ENCODE measurements at places on chromosomes 16 and 17.
A peak's percentile ranks its signal among the peaks of the same experiment; 100 is the strongest.

DNA sequence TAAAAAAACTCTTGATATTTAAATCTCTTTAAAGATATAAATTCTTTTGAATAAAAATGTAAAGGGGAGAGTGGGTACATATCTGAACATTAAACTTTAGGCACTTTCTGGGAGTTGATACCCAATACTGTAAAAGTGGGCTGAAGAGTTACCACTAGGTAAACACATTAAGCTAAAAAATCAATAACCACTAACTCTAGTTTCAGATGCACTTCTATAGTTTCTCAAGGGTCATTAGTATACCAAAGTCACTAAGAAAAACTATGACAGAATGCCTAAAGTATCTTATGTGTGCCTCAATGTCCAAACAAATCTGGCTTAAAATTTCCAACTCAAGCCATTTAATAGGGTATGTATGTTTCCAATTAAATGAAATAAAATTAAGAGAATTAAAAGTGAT lies 13.1 kb upstream of the CFDP1 start:
- no peak for DNase-seq

- DNase-seq: peak; percentile 57
Observed at GRCh38 chr17:44086364-44087311, 16.1 kb downstream of the G6PC3 start.

- no peak for DNase-seq
Observed at GRCh38 chr16:15671530-15672117, 21.6 kb downstream of the NDE1 start.

DNA sequence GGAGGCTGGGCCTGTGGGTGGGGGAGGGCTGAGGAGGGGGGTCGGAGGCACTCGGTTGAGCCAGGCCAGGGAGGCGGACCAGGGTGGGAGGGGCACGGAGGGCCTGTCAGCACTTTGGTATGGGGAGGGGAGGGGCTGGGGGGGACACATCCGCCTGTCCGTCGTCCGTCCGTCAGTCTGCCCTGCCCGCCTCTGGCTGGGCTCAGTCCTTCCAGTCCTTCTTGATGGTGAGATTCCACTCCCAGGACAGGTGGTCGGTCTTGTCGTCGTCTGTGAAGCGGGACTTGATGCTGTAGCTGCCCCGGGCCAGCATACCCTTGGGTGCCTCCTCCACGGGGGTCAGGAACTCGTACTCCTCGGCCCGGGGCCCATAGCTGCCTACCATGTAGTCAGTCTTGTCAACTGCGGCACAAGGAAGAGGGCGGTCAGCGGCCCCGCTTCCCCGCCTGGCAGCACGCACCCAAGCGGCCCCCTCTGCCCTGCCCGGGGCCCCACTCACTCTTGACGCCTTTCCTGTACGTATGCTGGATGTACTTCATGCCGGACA lies 2.4 kb downstream of the ARHGDIA start:
- no peak for DNase-seq

DNA sequence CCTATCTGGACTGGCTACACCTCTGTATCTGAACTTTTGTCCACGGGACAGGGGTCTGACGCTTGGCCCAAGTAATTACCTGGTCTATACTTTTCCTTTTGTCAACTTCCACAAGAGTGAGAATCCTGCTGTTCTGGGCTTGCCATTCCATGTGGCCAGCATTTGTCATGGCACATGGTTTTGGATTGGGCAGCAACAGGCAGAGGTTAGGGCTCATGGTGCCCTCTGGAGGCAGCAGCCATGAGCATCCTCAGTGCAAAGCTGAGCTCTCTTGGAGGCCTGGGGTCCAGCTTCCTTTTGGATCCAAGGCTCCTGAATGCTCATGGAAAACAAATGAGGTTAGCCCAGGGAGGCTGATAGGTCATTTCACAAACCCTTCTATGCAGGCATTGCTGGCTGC lies 7.5 kb upstream of the EDC4 start:
- no peak for DNase-seq

DNA sequence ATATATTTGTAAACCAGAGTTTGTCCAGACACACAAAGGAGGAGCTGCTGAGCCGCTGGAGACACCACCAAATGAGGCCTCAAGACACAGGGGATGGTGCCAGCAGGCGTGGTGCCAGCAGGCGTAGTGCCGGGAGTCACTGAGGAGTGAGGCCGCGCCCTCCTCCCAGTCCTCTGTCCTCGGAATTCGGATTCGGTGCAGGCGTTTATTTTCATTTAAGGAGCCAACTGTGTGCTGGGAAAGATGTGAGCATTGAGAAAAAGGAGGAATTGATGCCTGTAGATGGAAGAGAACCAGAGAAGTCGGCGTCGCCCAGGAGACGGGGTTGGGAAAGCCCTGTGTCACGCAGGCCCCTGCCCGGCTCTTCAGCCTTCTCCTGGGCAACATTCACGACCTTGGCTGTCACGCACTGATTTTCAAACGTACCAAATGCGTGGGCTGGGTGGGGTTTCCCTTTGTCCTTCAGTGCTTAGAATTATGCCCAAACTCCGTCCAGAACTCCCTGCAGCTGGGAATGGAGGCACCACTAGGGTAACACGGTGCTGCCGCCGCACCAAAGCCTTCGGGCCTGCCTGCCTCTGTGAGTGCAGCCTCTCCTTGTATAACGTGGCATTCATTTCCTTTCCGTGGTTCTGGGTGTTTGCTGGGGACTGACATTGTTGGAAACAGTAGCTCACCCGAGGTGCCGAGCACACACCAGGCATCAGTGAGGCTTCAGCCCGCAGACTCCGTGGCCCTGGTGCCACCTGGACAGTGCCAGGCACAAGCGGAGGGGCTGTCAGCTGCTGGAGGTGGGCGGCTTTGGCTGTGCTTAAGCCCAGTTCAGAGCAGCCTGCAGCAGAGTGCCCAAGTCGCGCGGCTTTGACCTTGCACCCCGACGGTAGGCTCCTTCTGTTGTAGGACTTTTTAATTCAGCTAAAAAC lies 49.0 kb upstream of the CHMP6 start:
- DNase-seq: peak; percentile 58

GRCh38 chr17:80308692-80309517 lies 48.3 kb downstream of the RNF213 start:
- no peak for DNase-seq

DNA sequence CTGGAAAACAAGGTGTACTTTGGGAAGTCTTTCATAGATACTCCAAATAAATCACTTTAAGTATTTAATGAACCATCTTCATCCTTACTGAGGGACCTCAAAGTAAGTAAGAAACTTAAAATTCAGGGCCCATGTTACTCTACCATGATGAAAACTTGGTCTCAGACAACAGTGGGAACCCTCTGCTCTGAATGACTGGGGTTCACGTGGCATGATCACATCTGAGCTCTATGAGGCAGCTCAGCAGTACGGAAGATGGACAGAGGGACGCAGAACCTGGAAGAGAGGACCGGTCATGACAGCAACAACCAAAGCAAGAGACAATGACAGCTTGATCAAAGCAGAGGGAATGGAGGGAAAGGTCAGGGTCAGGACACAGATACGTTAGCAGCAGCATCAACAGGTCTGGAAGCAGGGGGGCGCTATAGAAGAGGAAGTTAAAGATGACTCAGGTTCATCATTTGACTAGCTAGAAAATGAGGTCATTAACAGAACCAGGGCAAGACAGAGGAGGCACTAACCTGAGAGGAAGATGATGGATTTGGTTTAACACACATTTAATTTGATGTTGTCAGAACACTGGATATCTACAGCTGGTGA lies 9.5 kb downstream of the XPO6 start:
- no peak for DNase-seq

DNA sequence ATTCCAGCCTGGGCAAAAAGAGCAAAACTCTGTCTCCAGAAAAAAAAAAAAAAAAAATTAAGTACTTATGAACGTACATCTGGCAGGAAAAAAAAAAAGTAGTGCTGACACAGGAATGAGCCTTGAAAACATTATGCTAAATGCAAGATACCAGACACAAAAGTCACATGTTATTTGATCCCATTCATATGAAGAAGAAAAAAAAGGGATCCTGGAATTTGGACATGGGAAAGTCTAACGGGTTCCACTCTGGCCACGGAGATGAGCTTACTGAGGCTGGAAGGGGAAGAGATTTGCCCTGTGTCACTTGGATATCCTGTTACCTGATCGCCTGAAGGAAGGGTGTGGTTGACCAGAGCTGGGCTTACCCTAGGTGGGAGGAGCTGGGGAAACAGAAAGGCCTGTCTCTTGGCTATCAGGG lies 251.9 kb downstream of the PARN start:
- DNase-seq: no peak

DNA sequence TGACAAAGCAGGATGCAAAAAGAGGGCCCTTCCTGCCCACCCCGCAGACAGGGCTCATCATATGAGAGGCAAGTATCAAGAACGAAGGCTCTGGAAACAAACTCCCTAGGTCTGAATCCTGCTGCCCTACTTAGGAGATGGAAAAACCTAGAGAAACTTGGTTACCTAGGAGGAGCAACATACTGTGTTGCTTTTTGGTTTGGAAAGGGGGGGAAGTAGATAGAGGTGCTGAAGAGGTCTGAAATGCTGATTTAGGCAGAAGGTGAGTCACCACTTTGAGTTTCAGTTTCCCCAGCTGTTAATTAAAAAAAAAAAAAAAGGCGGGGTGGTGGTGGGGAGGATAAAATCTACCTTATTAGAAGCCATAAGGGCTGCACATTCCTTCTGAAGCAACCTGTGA lies 1.5 kb downstream of the N4BP1 start:
- DNase-seq: no peak

- DNase-seq: no peak
Observed at GRCh38 chr17:61974115-61974514, 46.3 kb upstream of the INTS2 start.

DNA sequence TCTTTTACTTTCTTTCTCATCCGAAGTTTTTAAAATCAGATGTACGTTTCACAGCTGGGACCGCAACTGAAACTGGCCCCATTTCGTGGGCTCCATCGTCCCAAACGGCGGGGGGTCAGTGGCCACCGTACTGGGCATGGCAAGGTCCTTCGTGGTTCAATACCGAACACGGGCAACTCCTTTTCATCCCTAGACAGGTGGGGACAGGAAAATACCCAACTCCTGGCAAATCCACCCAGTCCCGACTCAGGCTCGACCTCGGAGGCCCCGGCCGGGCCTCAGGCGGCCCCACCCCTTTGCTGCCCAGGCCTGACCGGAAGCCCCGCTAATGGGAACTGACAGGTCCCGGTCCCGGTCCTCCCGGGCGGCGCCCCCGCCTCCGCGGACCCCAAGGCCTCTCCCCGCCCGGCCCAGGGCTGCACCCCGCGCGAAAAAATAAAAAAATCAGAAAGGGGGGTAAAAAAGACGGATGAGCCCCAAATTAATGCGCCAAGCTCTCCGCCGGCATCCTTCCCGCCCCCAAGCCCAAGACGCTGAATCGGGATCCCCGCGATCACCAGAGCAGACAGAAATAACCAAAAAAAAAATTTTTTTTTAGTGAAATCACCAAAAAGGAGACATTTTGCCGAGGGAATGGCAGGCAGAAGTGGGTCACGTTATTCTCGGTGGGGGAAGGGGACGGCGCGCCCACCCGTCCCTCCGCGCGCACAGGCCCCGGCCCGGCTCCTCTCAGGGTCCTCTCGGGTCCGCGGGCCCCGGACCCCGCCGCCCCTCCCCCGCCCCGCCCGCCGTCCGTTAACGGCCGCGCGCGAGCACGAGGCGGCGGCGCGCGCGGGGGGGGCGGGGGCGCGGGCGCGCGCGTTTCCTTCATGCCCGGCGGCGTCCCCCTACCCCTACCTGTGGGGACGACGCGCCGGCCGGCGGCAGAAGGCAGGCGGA lies 562 bp downstream of the ZC3H7A start:
- DNase-seq: no peak

DNA sequence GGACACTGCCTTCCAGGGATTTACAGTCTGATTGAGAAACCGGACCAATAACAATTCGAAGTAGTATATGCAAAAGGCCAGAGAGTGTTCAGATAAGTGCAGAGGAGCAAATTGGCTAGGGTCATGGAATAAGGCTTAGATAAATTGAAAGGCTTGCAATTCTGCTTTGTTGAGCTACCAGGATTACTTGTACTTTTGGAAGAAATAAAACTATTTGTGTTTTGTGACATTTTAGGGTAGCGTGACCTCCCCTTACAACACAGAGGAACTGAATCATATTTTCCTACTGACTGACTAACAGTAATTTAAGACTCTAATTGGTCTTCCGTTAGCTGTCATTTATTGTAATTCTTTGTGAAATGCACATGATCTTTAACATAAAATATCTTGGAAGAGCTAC lies 104.7 kb downstream of the PITPNC1 start:
- DNase-seq: no peak

- no peak for DNase-seq
Observed at GRCh38 chr16:20956319-20956718, 55.7 kb downstream of the LYRM1 start.

DNA sequence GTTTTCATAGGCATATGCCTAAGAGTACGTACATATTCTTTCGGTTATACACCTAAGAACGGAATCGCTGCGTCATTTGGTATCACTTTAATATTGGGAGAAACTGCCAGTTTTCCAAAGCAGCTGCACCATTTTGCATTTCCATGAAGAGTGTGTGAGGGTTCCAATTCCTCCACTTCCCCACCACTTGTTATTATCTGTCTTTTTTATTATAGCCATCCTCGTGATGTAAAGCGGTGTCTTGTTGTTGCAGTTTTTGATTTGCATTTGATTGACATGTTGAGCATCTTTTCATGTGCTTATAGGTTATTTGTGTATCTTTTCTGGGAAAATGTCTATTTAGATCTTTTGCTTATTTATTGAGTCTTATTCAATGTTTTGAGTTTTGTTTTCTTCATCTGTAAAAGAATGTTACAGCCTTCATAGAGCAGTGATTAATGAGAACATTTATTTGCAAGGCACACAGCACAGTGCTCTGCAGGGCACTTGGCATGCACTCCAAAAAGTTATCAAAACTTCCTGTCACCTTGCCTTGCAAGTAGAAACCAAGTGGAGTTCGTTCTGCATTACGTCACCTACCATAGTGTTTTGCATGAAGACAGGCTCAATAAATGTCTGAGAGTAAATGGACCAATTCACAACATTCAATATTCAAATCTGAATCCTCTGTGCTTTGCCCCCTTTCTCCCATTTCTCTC lies 26.6 kb upstream of the ST6GALNAC1 start:
- no peak for DNase-seq

- no peak for DNase-seq
Observed at GRCh38 chr16:2183671-2184070, 12.7 kb downstream of the CASKIN1 start.

DNA sequence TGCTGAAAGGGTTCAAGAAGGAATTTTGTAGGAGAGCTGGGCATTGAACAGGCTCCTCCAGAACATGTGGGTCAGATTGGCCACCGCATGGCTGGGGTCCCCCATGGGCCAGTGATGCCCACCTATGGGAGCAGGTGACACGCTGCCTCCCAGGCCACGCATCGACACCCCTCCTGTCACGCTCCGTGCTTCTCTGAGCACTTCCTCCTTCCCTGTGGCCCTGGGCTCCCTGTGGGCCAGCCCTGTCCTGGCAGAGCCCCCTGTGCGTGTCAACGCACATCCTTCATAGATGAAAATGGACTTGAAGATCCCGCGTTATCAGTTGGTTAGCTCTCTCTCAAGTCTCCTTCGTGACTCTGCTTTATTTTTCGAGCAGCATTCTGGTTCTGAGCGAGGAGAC lies 160.3 kb downstream of the RPTOR start:
- no peak for DNase-seq

All from caudate nucleus (tissue), 63 donors.